Stimulated activated CD4-positive, alpha-beta T cell treated with anti-CD3 and anti-CD28 coated beads, TNF-alpha, amount 100 ng/mL, for 1 hour (primary cell): ENCODE measurements at places on chromosomes 6 and 20.

GRCh38 chr6:65295812-65296211 lies 411.2 kb downstream of the EYS start:
- DNase-seq = no peak

DNA sequence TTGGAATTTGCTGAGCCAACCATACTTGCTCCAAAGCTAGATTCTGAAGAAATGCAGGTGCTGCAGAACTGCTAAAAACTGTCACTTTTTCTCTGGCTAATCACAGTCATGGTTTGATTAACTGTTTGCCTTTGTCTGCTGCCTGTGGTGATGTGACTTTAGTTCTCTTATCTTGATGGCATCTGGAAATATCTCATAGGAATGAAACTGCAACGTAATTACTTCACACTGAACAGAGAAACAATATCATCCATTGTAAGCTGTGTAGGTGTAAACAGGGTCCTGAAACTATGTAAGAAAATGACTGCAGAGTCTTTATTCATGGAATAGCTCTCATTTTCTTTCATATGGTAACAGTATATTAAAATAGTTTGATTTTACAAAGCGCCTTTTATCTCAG lies 721.9 kb upstream of the HS3ST5 start:
- DNase-seq = no peak

DNA sequence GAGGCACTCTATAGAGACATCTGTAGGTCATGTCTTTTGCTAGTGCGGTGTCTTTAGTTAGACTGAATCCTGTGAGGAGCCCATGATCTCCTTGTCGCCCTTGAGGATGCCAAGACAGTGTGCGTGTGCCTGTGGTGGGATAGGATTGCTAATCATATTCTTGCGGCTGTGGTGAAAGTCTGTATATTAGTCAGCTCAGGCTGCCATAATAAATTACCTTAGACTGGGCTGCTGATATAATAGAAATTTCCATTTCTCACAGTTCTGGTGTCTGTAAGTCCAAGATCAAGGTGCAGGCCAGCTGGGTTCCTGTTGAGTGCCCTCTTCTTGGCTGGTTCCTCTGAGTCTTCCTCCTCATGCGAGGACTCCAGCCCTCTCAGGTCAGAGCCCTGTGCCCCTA lies 141.2 kb downstream of the JARID2 start:
- DNase-seq = no peak

DNA sequence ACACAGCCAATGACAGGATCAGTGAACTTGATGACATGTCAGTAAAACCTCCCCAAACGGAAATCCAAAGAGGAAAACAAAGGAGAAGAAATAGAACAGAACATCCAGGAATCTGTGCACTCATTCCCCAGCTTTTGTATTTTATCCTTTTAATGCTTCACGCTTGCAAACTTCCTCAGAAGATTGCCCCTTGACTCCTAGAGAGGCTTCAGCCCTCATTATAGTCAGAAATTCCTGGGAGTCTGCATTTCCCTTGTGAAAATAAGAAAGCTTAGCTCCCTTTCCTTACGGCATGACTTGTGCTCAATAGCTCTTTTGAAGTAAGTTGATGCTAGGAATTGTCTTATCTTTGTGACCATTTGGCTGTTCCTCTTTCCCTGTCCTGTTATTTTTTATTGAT lies 313.6 kb upstream of the OPRM1 start:
- DNase-seq = no peak

GRCh38 chr6:170393807-170394399 lies 87.3 kb downstream of the FAM120B start:
- DNase-seq = no peak

- DNase-seq = no peak
These were observed 4.1 kb upstream of the KCNK5 start for GRCh38 chr6:39233333-39233732.
